Glutamatergic neuron (in vitro differentiated cells): ENCODE measurements at places on chromosomes 6 and 20. TPM values are rescaled to one million over a fixed set of nuclear protein-coding genes. Genes with fewer than 3 reads are reported as not detected.

DNA sequence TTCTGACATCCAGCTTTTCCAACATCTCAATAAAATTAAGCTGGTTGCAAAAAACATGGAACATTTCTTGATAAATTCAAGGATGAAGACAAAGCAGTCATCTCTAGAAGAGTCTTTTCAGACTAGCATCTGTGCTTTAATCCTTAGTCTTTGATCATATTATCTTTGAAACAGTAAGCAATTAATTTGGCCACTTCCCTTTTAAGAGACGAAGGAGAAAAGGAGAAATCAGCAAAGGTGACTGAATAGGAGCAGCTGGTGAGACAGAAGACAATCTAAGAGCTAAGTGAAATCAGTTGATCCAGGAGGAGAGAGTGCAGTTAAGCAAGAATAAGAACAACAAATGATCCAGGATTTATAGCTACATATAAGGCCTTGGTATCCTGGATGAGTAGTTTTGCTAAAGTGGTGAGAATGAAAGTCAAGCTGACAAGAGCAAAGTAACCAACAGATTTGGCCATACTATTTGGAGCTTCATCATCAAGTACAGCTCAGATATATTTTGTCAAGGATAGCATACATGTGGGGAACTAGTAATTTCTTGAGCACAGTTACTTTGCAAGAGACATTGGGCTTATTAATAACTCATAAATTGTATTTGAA is 215.5 kb downstream of the ADGB start:
- H3K4me1 ChIP-seq, result peaks cover 4% of the 10 kb centered on the region
- H3K4me3 ChIP-seq, result no peak overlapping the region
- DNase-seq, result no peak
- no peaks in the 10 kb centered on the region for H3K36me3 ChIP-seq

DNA sequence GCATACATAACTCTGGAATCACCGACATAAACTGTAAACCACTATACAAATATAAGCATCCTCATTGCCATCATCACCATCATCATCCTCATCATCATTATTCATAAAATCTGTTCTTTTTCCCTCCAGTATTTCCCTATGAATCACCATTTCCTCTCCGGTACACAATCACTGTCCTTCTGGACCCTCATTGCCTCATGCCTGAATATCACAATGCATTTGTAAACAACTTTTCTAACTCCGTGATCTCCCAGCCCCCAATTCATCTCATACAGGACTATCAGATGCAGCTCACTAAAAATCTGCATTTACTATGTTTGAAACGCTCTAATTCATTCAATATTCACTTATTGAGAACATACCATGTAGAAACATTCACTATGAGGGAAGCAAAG is 339.7 kb downstream of the TBC1D32 start:
- DNase-seq, result no peak
- no peaks in the 10 kb centered on the region for H3K4me1 ChIP-seq
- H3K4me3 ChIP-seq, result no peak overlapping the region
- H3K36me3 ChIP-seq, result no peaks in the 10 kb centered on the region
- no peak overlapping the region for H3K27ac ChIP-seq
- no peaks in the 10 kb centered on the region for H3K27me3 ChIP-seq

GRCh38 chr20:19765266-19765665 is 7.2 kb downstream of the RIN2 start:
- H3K4me3 ChIP-seq, result peak overlapping the region; percentile 44
- H3K27me3 ChIP-seq, result peaks cover 8% of the 10 kb centered on the region
- H3K4me1 ChIP-seq, result peaks cover 76% of the 10 kb centered on the region

DNA sequence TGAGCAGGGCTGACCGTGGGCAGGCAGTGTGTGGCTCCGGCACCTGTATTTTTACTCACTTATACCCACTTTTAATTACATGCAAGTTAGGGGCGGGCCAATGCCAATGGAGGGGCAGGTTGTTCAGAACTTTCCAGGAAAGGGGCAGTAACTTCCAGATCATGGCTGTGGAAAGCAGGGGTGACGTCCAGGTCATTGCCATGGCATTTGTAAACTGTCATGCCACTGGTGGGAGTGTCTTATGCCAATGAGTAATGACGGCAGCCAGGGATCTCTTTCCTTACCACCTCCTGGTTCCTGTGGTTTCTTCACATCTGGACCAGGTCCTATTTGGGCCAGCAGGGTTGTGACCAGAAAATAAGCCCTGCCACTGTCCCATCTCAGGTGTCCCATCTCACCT is 258.7 kb downstream of the THBS2 start:
- DNase-seq, result no peak
- H3K4me3 ChIP-seq, result no peak overlapping the region
- H3K27ac ChIP-seq, result no peak overlapping the region

DNA sequence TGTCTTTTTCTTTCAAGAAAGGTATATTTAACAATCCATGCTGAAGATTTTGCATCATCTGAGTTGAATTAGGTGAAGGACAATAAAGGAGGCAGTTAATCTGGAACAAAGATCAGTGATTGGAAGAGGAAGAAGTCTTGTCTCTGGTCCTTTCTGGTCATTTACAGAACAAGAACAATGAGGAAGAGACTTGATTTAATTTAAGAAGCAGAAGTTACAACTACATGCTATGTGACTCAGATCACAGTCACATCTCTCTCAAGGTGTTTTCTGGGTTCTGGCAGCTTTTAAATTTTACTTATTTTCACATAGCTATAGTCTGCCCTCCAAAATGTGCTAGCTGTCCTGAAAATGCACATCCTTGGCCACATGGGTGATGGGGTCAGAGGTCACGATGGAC is 53.5 kb upstream of the DEK start:
- no peak for DNase-seq
- no peaks in the 10 kb centered on the region for H3K4me1 ChIP-seq
- no peaks in the 10 kb centered on the region for H3K36me3 ChIP-seq
- H3K4me3 ChIP-seq, result no peak overlapping the region
- no peaks in the 10 kb centered on the region for H3K27me3 ChIP-seq

GRCh38 chr6:80143419-80143937 is 37.0 kb downstream of the BCKDHB start:
- no peaks in the 10 kb centered on the region for H3K4me1 ChIP-seq
- no peak overlapping the region for H3K27ac ChIP-seq
- H3K4me3 ChIP-seq, result no peak overlapping the region
- no peaks in the 10 kb centered on the region for H3K36me3 ChIP-seq
- DNase-seq, result no peak
- H3K27me3 ChIP-seq, result peaks cover 1% of the 10 kb centered on the region

GRCh38 chr6:89297695-89298351 is 17.3 kb downstream of the GABRR2 start:
- H3K4me1 ChIP-seq, result peaks cover 3% of the 10 kb centered on the region
- peaks cover 11% of the 10 kb centered on the region for H3K36me3 ChIP-seq
- H3K27ac ChIP-seq, result peak overlapping the region; percentile 73
- peaks cover 3% of the 10 kb centered on the region for H3K27me3 ChIP-seq
- H3K4me3 ChIP-seq, result no peak overlapping the region

DNA sequence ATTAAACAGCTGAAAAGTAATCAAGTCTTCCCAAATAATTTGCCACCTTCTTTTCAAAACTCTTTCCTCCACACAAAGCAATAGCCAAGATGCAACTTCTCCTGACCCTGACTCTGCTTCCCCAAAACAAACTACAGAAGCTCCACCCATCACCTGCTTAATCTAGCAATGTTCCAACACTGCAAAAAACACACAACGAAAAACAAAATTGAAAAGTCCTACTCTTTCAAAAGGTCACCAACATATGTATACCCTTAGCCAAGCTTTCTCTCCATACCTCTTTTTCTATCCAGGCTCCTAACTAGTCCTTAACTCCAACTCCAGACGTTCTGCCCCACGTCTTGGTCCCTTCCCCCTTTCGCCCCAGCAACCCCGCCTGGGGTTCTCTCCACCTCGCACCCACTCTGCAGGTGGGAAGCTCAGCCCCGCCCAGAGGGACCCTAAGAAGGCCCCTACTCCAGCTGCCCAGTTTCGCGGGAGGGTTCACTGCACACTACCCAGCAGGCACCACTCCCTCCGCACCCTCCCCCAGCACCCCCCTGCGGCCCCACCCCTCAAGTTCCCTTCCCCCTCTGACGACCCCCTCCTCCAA is 717 bp downstream of the CSNK2A1 start:
- peaks cover 15% of the 10 kb centered on the region for H3K4me1 ChIP-seq
- peak overlapping the region; percentile 93 for H3K4me3 ChIP-seq
- H3K27ac ChIP-seq, result peak overlapping the region; percentile 72
- no peak for DNase-seq
- H3K27me3 ChIP-seq, result peaks cover 12% of the 10 kb centered on the region

The WFDC13 gene
- total RNA-seq, result not detected
